Globus pallidus (tissue), 1 donor: ENCODE measurements at places on chromosomes 16 and 17.

GRCh38 chr16:71933913-71934695 is 38.8 kb downstream of the IST1 start:
- no peak for DNase-seq

GRCh38 chr17:37490638-37491614 is 1.2 kb downstream of the DUSP14 start:
- peak; percentile 12 for DNase-seq

DNA sequence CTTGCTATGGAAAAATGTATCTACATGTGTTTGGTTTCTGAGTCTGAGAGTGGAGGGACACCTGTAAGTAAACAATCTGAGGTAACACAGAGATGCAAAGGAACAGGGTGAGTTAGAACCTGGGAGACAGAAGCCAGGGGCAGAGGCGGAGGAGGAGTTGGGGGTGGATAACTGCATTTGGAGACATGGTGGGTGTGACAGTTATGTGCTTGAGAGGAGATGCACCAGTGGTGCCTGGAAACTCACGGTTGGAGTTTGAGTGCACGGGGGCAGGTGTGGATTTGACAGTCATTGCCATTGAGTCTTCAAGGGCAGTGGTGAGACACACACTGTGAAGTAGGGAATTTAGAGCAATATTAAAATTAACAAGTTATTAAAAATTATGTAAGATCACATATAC is 6.5 kb downstream of the NUP93 start:
- DNase-seq: no peak

- no peak for DNase-seq
Observed at GRCh38 chr17:59487161-59487873, 78.1 kb upstream of the DHX40 start.

GRCh38 chr16:74216319-74216718 is 80.3 kb upstream of the PSMD7 start:
- no peak for DNase-seq

GRCh38 chr16:75226550-75227360 is 8.0 kb downstream of the CTRB1 start:
- no peak for DNase-seq

- peak; percentile 64 for DNase-seq
Observed at GRCh38 chr16:47204736-47205504, 61.2 kb upstream of the NETO2 start.

- DNase-seq: no peak
Observed at GRCh38 chr17:14353861-14354474, 53.1 kb downstream of the HS3ST3B1 start.

DNA sequence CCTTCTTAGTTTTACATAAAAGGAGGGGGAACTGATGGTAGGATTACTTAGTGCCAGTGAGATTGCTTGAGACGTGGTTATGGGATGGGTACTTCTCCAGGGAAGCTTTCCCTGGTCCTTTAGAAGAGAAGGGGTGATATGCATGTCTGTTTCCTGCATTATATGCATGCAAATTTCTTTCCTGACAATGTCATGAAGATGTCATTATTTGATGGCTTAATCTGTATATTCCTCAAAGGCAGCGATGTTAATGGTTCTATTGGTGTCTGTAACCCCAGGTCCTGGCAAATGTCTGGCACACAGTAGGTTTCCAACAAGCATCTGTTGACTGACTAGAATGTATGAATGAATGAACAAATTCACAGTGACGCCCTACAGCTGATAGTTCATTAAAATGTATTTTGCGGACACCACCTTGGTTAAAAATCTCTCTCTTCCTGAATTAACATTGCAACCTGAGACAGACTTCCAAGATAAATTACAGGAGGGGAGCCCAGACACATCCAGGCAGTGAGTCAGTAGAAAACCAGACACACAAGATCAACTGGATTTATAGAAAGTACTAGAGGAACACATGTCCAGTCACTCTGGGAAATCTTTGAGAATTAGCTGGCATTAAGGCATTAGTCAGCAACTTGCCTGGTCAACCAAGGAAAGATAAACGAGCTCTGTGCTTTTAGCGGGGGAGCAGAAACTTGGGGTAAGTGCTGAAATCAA is 293.4 kb downstream of the XYLT1 start:
- DNase-seq: no peak

DNA sequence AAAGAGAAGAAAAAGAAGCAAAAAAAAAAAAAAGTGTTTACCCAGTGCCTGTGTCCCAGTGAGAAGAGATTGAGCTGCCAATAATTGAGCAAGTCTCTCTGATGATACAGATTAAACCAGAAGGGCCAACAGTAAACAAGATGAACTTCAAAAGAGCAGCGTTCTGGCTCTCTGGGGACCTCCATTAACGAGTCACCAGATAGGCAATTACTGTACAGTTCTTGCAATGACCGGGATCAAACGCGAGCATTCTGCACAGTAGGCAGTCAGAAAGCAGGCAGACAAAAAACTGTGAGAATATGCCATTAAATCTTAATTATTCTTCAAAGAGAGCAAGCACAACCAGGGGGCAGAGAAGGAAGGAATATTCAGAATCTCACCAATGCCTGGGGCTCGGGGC is 626.1 kb downstream of the TMEM114 start:
- DNase-seq: no peak

DNA sequence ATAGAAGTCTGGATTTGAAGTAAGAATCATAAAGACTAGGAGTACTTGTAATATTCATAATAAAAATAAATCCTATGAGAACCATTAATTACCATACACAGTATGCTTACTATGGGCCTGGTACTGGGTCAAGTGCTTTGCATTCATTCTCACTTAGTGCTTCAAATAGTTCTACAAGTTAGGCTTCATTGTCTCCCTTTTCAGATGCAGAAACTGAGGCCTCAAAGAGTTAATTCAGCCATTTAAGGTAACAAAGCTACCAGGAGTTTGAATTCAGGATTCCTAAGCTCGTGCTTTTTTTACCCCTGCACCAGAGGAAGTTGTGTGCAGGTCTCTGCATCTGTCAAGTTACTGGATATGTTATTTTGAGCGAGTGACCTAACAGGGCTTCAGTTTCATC is 1098.4 kb upstream of the EEF2KMT start:
- DNase-seq: no peak

DNA sequence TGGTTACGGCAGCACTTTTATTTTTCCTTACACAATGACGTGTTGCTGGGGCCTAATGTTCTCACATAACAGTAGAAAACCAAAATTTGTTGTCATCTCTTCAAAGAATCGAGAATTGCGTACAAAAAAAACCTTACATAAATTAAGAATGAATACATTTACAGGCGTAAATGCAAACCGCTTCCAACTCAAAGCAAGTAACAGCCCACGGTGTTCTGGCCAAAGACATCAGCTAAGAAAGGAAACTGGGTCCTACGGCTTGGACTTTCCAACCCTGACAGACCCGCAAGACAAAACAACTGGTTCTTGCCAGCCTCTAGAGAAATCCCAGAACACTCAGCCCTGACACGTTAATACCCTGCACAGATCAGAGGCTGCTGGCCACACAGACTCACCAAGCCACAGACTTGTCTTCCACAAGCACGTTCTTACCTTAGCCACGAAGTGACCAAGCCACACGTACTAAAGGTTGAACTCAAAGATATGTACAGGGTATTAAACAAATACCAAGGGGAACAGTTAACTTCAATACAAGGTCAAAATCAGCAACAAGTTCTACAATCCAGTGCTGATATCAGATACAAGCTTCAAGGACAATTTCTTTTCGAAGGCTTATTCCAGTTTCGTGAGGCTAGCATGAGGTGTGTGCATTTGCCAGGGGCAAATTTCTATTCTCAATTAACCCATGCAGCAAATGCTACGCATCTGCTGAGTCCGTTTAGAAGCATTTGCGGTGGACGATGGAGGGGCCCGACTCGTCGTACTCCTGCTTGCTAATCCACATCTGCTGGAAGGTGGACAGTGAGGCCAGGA is 2.4 kb downstream of the ACTG1 start:
- DNase-seq: no peak

- no peak for DNase-seq
Observed at GRCh38 chr17:6328279-6328678, 106.6 kb downstream of the AIPL1 start.

DNA sequence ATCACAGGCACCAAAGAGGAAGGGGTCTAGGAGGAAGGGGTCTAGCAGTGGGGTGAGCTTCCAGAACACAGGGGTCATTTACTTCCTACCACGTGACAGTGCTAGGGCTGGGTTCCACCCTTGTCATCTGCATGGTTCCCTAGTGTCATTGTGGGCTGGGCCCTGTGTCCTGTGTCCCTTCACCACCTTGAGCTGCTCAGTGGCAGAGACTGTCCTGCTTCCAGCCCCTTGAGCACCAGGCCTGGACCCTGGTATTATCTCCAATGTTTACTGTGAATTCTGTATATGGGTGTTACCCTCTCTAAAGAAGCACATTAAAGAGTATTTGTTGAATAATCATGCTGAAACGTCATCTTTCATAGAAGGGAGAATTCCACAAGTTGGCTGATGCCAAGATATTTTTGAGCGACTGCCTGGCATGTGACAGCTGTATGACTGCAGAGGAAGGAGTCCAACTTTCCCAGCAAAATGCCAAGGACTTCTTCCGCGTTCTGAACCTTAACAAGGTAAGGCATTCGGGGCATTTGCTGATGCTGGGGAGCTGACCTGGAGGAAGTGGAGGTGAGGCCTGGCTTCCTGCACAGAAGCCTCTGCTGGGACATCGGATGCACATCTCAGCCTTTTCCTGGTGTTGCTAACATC is 5.5 kb downstream of the NARF start:
- no peak for DNase-seq

DNA sequence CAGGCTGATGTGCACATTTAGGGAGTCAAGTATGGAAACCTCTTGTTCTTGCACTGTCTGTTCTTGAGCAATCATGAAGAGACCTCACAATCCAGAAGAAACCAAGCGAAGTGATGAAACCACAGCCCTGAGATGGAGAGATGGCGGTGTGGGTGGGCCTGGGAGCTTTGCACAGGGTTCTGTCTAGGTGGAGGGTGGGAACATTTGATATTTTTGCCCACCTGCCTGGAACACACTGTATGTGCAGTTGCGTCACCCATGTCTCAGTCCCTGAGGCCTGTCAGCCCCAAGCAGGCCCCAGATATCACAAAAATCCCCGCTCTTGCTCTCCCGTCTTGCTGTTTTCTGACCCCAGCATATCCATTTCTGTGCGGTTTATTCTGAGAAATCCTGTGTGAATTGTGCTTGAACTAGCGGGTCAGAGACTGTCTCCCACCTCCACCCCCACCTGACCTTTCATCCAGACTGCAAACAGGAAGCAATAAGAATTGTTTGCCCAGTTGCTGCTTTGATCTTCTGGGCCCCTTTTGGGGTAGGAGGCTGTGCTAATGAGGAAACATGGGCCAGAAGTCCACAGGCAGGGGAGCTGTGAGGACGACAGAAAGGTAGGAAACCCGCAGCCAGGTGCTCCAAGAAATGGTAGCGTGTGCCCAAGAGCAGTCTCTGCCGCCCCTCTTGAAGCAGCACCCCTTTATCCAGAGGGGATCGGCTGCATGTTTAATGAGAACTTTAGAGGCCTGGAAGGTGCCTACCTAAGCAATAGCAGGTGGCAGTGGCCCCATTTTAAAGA is 183.8 kb downstream of the CCDC182 start:
- no peak for DNase-seq

DNA sequence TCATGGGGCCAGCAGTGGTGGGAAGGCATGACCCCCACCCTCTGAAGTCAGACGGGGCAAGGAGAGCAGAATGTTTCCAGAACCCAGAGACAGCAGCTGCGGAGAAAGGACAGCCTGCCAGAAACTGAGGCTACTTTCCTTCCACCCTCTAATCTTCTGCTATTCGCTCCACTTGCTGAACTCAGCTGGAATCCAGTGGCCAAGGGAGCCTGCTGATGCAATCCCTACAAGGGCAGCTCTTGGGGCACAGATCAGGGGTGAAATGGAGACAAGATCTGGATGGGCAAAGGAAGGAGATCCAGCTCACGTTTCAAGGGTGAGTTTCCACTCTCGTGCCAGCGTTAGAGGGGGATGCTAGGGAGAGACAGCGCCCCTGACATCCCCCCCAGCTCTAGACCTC is 479.1 kb downstream of the SLC39A11 start:
- DNase-seq: no peak

- no peak for DNase-seq
Observed at GRCh38 chr16:55264949-55265348, 59.1 kb upstream of the IRX6 start.

DNA sequence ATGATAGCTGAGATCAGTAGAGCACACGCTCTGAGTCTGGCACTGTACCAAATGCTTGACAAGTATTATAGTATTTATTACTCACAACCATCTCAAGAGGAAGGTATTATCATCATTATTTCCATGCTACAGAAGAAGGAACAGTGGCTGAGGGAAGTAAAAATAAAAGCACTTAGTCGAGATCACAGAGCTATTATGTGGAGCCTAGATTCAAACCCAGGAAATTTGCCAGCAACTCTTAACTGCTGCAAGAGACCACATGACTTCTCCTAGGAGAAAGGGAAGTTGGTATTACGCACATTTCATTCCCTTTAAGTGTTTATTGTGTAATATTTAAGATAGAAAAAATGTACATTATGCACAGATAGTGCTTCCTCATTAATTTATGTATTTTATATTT is 1.0 kb upstream of the RHOT1 start:
- peak; percentile 86 for DNase-seq

DNA sequence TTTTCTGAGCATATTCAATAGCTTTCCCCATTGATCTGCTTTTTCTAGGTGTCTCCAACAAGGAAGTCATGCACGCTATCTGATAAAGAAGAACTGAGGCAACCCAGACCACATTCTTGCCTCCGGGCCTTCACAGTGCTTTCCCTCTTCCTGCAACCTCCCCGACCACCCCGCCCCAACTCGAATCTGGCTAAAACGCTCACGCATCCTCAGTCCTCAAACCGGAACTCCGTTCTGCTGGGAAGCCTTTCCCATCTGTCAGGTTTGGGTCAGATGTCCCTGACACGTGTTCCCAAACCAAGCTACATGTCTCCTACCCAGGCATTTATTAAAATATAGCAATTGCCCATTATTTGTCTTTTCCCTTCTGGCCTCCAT is 112.7 kb downstream of the VPS53 start:
- DNase-seq: no peak

DNA sequence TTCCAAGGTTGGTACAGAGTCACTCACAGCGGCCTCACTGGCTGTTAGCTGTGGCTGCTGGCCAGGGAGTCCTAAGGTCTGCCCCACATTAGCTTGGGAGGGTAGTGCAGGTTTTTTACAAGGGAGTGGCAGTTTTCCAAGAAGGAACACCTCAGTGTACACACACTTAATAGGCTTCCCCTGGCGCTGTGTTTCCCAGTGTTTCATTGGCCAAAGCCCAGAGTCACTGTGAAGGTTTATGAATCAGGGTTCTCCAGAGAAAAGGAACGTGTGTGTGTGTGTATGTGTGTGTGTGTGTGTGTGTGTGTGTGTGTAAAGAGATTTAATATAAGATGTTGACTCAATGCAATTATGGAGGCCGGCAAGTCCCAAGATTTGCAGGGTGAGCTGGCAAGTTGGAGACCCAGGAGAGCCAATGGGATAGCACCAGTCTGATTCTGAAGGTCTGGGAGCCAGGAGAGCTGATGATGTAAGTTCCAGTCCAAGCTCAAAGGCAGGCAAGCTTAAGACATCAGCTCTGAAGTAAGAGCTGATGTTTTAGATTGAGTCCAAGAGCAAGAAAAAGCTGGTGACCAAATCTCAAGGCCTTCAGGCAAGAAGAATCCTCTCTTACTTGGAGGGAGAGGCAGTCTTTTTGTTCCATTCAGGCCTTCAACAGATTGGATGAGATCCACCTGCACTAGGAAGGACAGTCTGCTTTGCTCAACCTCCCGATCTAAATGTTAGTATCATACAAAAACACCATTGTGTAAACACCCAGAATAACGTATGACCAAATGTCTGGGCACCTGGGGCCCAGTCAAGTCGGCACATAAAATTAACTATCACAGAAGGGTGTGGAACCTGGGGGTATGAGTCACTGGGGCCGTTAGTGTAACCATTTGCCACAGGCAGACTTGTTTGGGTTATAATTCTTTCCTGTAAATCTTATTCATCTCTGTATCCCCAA is 206.8 kb downstream of the PRKCA start:
- no peak for DNase-seq

GRCh38 chr17:69907132-69907847 is 167.7 kb upstream of the KCNJ16 start:
- no peak for DNase-seq
